ENCODE measurements at places on chromosomes 2 and 18. TPM values are rescaled to one million over a fixed set of nuclear protein-coding genes. Genes with fewer than 3 reads are reported as not detected.
A peak's percentile ranks its signal among the peaks of the same experiment; 100 is the strongest.

Gene UGT1A7
- not detected for polyA plus RNA-seq

GRCh38 chr2:17538844-17539554, 1.5 kb upstream of the VSNL1 start:
- H3K36me3 ChIP-seq, result no peaks in the 10 kb centered on the region
- DNase-seq, result peak; percentile 81
- H3K27me3 ChIP-seq, result peaks cover 13% of the 10 kb centered on the region
- H3K4me1 ChIP-seq, result peaks cover 22% of the 10 kb centered on the region
- H3K4me3 ChIP-seq, result peak overlapping the region; percentile 82

DNA sequence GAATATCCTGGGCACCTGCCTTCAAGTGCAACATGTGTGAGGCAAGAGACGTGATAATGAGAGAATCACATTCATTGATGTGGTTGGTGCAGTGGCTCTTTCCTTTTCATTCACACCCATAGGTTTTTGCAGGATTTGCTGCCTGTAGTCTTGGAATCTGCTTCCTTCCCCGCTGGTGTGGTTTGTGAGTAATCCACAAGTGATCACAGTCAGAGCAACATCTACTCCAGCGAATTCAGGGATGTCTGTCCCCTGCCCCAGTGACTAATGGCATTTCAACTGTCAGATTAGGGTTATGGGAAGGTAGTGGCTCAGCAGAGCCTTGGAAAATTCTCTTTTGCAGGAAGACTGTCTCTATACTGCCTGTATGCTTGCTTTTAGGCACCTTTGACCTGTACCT, 225.5 kb upstream of the RBMS1 start:
- H3K36me3 ChIP-seq, result no peaks in the 10 kb centered on the region
- H3K4me1 ChIP-seq, result no peaks in the 10 kb centered on the region
- no peaks in the 10 kb centered on the region for H3K27me3 ChIP-seq
- no peak for DNase-seq
- H3K4me3 ChIP-seq, result no peak overlapping the region

GRCh38 chr2:6506859-6507258, 358.8 kb downstream of the CMPK2 start:
- no peak for DNase-seq
- no peaks in the 10 kb centered on the region for H3K4me1 ChIP-seq
- H3K4me3 ChIP-seq, result no peak overlapping the region
- H3K27me3 ChIP-seq, result no peaks in the 10 kb centered on the region
- H3K36me3 ChIP-seq, result no peaks in the 10 kb centered on the region
